ENCODE measurements at places on chromosomes 7 and 10.

- ATAC-seq, result peak; percentile 8
These were observed 246.7 kb upstream of the TPK1 start for GRCh38 chr7:145082366-145083161.

GRCh38 chr10:8039321-8039881 lies 15.1 kb upstream of the GATA3 start:
- ATAC-seq, result no peak

- no peak for ATAC-seq
These were observed 52.3 kb upstream of the COL13A1 start for GRCh38 chr10:69749178-69750010.

DNA sequence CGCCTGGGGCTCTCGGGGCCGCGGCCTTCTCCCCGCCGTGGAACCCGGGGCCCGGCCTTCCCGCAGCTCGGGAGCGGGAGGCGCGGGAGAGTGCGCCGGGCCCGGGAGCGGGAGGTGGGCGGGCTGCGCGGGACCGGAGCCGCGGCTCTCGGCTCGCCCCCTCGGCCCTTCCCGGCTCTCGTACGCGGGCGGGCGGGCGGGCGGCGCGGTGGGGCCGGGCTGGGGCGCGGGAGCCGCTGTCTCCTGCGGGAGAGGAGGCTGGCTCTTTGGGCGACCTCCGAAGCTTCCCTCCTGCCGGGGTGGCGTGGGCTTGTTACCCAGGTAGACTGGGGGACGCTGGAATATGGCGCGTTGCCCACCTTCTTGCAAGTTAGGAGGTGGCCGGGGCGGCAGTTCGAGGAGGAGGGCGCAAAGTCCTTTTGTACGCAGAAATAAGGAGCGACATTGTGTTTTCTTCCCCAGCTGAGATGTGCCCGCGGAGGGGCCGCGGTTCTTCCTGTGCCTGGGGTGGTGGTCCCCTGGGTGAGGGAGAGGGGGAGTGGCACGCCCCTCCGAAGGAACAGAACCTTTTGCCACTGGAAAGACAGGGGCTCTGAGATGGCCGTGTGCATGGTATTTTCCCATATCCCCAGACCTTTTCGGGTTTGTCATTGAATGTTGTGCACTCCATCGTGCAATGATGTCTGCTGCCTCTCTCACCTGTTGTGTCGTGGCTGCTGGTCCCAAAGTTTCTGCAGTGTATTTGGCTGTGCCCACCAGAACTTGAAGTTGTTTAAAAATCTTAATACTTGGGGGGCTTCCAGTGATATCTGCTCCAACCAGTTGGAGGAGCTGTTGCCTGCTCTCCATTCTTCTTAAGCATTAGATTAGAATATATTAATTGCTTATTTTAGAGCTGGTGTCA lies 844 bp downstream of the NRF1 start:
- ATAC-seq, result peak; percentile 50

DNA sequence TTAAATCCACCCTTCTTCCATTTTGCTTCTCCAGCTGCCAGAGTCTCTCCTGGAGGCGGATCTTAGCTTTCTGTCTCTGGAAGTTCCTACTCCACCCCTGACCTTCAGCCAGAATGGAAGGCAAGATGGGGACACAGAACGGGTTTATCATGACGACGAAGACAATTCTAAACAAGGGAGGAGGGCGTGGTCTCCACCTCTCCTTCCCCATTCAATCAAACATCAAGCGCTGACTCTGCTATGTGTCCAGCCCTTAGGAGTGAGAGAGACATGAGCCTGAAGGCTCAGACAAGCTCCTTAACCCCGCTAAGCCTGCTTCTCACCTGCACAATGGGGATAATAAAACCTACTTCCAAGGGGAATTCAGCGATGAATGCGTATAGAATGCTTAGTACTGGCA lies 3.1 kb downstream of the CYP17A1 start:
- ATAC-seq, result no peak

DNA sequence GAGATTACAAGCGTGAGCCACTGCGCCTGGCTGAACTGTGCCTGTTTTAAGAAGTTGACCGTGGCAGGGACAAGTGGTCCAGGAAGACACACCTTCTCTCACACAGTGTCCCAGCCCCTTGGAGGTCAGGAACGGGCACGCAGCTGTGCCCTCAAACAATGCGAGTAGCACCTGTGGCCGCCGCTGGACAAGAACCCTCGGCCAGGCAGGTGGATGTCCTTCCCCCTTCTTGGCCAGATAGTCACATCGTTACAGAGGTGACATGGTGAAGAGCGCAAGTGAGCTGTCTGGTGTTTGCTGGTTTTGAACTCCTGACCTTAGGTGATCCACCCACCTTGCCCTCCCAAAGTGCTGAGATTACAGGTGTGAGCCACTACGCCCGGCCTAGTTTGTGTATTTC lies 8.8 kb downstream of the ZFAND2A start:
- ATAC-seq, result no peak

- ATAC-seq, result no peak
These were observed 32.7 kb downstream of the R3HCC1L start for GRCh38 chr10:98167191-98167590.

DNA sequence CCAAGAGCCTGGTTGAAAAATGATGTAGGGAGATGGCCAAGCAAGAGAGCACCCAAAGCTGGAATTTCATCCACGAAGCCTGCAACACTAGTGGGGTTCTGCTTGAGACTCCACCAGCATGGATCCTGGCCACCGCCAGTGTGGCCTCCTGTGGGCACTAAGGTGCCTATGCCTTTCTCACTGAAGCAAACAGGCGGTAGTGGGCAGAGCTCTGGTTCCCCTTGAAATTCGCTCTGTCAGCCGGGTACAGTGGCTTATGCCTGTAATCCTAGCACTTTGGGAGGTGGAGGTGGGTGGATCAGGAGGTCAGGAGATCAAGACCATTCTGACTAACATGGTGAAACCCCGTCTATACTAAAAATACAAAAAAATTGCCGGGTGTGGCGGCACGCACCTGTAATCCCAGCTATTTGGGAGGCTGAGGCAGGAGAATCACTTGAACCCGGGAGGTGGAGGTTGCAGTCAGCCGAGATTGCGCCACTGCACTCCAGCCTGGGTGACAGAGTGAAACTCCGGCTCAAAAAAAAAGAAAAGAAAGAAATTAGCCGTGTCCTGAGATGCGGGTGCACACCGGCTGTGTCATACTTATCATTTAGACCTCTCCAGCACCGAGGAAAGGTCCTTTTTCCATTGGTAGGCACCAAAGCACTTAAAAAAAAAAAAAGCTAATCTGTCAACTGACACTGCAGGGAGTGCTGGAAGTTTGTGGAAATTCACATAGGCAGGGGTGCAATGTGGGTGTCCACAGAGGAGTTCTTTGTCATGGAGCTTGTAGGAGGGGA lies 28.3 kb downstream of the CCM2 start:
- ATAC-seq, result peak; percentile 47

DNA sequence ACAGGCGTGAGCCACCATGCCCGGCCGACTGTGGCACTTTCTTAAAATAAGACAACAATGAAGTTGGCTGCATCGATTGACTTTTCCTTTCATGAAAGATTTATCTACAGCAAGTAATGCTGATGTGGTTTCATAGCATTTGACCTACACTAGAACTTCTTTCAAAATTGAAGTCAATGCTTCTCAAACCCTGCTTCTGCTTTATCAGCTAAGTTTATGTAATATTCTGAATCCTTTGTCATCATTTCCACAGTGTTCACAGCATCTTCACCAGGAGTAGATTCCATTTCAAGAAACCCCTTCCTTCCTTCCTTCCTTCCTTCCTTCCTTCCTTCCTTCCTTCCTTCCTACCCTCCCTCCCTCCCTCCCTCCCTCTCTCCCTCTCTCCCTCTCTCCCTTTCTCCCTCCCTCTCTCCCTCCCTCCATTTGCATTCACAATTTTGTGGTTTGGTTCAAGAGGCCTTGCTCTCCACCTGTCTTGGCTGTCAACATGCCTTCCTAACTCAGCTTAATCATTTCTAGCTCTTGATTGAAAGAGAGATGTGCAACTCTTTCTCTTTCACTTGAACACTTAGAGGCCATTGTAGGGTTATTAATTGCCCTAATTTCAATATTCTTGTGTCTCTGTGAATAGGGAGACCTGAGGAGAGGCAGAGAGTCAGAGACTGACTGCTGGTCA lies 52.1 kb downstream of the HDAC9 start:
- no peak for ATAC-seq

GRCh38 chr7:112510001-112510742 lies 29.4 kb downstream of the LSMEM1 start:
- peak; percentile 75 for ATAC-seq

DNA sequence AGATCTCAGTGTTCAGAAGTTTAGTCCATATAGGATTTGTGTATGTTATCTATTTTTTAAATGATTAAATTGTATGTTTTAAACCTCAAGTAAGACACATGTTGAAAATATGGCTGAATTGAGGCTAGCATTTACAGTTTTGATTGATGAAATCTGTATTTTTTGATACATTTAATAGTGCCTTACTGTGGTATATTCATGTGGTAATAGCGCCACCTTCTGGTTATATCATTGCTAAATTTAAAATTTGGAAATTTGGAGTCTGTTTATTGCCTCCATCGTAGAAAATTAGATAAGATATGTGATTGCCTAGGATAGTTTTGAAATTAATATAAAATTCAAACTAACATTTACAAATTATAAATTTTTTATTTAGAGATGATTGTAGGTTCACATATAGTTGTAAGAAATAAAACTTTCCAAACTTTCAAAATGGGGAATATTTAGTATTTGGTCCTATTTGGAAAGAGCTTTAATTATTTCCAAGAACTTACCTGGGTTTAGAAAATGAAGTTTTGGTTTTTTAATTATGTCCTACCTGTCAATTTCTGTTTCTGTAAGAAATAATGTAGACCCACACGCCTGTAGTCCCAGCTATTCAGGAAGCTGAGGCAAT lies 19.1 kb upstream of the ARMS2 start:
- no peak for ATAC-seq

GRCh38 chr10:94131885-94132284 lies 138.2 kb downstream of the PLCE1 start:
- no peak for ATAC-seq

DNA sequence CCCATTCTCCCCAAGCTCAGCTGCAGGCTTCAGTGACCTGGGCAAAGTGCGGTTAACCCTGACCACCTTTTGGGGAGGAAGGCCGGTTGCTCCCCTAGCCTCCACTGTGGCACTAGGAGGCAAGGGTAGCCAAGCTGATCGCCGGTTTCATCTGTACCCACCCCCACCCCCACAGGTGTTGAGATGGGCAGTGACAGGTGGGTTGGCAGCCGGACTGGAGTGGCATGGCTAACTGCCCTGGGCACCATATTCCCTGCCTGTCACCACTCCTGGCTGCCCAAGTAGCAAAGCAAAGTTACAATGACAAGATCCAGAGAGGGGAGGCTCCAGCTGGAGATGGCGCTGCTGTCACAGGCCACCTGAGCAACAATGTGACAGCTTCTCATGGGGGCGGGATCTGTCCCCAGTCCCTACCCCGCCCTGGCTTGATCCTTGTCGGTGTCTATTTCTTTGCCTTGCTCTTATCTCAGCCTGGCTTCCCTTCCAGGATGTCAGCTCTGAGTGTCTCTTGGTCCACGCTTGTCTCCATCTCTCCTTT lies 27.0 kb upstream of the BMS1 start:
- no peak for ATAC-seq

- ATAC-seq, result no peak
These were observed 789.9 kb downstream of the PCDH15 start for GRCh38 chr10:54011117-54011516.

DNA sequence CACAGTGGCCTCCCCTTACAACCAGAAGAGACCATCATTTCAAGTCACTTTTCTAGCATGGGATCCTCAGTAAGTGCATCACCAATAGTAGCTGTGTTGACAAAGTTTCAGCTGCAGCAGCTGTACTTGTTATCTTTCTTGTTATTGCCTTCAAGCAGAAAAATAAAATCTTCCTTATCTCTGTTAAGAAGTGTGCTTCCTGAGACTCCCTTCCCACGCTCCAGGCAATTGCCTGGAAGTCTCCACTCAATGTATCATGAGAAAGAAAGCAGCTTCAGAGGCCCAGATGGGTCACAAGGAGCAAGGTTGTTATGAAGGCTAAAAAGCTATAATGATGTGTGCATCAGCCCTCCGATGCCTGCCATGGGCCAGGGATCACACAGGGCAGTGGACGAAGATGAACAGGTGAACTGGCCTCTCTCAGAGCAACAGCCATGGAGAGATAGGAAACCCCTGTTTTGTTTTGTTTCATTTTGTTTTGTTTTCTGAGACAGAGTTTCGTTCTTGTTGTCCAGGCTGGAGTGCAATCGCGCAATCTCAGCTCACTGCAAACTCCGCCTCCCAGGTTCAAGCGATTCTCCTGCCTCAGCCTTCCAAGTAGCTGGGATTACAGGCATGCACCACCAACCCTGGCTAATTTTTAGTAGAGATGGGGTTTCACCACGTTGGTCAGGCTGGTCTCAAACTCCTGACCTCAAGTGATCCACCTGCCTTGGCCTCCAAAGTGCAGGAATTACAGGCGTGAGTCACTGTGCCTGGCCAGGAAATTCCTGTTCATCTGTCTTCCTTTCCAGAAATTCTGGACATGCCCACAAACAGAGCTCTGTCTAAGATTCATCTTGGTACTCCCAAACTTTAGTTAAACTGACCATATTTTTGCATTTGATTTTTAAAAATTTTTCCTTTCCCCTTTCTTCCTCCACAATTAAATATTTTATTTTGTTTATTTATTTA lies 340.5 kb downstream of the TNS3 start:
- no peak for ATAC-seq

GRCh38 chr10:12350167-12350872 lies 973 bp downstream of the CAMK1D start:
- peak; percentile 52 for ATAC-seq

- ATAC-seq, result no peak
These were observed 967 bp downstream of the ELFN1 start for GRCh38 chr7:1670894-1671593.

DNA sequence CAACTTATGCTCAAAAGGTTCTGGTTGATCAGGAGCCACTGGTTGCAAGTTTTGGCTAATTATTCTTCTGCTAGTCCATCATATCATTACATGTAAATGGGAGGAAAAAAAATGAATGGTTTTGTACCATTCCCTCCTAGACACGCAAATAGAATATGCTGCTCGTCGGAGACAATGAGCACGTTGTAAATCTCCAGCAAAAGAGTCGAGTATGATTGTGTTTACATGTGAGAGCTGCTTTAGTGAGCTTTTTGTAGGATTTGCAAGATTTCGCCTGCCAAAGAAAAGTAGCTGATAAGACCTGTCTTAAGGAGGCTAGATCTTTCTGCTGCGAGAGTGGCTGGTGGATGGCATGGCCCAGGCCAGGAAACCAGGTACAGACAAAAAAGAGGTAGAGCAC lies 109.0 kb downstream of the ZMYND11 start:
- no peak for ATAC-seq

DNA sequence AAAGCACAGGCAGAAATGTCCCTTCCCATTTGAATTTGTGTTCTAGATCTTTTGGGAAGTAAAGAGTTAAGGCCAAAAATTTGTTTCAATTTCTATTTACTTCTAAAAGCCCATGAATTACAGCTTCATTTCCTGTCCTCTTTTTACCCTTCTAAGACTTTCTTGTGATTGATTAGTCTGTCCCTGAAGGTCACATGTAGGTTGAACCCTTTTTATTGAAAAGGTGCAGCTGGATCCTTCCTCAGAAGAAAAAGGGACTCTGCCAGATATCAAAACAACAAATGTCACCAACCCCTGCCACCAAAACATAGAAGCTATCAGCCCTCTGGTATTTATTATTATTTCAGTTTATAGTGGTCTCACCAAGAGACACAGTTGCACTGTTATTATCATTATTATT lies 424.9 kb upstream of the DPP6 start:
- no peak for ATAC-seq

- no peak for ATAC-seq
These were observed 135.7 kb downstream of the RSU1 start for GRCh38 chr10:16681521-16681920.
